ENCODE measurements at places on chromosomes 16 and 17.

DNA sequence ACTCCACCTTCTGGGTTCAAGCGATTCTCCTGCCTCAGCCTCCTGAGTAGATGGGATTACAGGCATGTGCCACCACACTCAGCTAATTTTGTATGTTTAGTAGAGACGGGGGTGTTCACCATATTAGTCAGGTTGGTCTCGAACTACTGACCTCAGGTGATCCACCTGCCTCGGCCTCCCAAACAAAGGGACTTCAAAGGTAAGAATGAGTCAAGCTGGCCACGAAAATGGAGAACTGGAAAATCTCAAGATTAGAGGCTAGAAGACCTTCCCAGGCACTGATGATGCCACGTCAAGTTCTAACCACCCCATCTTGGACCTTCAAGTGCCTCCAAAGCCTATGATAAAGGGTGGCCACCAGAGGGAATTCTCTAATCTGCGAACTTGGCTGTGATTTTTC is 1.3 kb upstream of the CCL15 start:
- no peak for DNase-seq

GRCh38 chr17:1644493-1645206 is 882 bp downstream of the SCARF1 start:
- no peak for DNase-seq

GRCh38 chr17:66777689-66778225 is 57.2 kb upstream of the CACNG5 start:
- DNase-seq: peak; percentile 54

GRCh38 chr17:30380643-30381339 is 2.1 kb downstream of the CPD start:
- DNase-seq: no peak

DNA sequence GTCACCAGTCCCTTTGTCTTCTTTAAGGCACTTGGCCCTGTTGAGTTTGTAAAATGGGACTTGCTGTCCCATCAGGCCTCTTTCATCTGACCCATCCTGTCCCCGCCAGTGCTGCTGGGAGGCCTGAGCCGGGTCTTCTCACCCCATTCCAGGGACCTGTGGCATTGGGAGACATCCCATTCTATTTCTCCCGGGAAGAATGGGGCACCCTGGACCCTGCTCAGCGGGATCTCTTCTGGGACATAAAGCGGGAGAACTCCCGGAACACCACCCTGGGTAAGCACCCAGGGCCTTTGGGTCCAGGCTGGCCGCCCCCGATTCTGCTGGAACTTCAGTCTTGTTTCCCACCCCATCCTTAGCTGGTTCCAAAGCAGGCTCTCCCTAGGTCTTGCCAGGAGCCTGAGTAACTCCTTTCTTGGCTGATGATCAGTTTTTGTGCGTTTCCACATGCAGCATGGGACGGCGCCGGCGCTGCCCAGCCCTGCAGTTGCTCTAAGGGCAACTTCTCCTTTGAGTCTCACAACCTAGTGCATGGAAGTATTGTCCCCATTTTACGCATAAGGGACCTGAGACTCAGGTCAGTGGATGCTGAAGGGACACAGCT is 4.1 kb downstream of the ZNF213 start:
- DNase-seq: no peak

GRCh38 chr16:79659344-79659743 is 58.8 kb upstream of the MAF start:
- no peak for DNase-seq

- DNase-seq: no peak
Observed at GRCh38 chr16:66924527-66925321, 611 bp downstream of the RRAD start.

GRCh38 chr17:82807101-82807500 is 32.7 kb downstream of the ZNF750 start:
- no peak for DNase-seq

GRCh38 chr16:56938664-56939513 is 6.9 kb downstream of the HERPUD1 start:
- DNase-seq: no peak
